Activated T-helper 1 cell treated with anti-CD3 and anti-CD28 coated beads, Interleukin-2, amount 50 U/mL, for 16 hours (primary cell): ENCODE measurements at places on chromosomes 2 and 18.

DNA sequence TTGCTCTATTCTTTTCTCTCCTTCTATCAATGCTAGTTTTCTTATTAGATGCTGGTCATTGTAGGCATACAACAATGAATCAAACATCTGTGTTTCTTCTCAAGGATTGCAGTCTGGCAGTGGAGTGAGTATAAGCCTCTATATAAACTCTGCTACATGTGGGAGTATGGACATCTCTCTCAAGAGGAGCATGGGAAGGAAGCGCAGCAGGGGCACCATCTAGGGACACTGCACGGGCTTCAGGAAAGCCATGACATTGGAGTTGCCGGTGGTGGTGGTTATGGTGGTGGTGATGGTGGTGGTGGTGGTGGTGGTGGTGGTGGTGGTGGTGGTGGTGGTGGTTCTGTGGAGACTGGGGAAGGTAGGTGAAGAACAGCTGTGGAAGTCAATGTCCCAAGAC lies 462.6 kb downstream of the RNF144A start:
- no peak for DNase-seq

- no peak for DNase-seq
Measured at GRCh38 chr18:75638776-75639471, 211.4 kb upstream of the SMIM21 start.

DNA sequence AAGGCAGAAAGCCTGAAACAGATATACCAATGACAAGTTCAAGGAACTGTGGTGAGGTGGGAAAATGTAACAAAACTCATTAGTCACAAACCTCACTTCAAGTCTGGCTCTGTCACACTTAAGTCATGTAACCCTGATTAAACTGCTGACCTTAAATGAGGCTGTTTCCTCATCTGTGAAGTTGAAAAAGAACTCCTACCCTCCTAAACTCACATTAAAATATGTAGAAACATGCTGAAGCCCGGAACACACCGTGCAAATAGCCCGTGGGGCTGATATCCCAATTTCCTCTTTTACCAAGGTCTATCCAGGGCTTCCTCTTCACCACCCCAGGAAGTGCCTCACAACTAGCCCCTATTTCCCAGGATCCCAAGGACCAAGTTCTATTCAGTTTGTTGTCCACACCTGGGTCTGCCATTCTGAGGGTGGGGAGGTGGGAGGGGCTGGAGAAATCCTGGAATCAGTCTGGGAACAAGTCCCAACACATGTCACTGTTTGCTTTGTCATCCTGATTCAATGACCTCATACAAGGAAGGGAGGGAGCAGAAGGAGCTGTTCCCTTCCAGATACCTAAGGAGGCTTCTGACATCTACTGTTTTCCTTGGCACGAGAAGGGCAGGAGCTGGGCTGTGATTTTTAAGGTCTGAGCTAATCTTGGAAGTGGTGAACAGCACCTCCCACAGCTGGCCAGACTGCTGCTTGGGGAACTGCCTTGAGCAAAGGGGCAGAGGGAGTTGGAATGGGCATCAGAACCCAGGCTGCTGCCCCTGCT lies 42.3 kb downstream of the SLC4A1AP start:
- DNase-seq = no peak

GRCh38 chr2:217551252-217551899 lies 451.4 kb downstream of the TNS1 start:
- DNase-seq = no peak

- DNase-seq = no peak
Measured at GRCh38 chr2:179842498-179843153, 18.8 kb downstream of the ZNF385B start.

DNA sequence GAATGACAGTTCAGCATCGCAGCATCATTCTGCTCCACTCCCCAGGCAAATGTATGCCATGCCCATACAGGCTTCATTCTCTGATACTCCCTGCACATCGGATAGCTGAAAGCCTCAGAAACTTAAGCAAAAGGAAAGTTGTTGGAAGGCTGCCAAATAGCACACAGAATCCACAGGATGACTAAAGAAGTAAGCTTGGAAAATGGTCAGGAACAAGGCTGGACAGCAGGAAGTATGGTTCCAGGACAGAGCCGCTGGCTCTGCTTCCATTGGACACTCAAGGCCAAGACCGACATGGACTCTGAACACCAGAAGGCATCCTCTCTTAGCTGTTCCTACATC lies 256.5 kb downstream of the CDH20 start:
- no peak for DNase-seq

DNA sequence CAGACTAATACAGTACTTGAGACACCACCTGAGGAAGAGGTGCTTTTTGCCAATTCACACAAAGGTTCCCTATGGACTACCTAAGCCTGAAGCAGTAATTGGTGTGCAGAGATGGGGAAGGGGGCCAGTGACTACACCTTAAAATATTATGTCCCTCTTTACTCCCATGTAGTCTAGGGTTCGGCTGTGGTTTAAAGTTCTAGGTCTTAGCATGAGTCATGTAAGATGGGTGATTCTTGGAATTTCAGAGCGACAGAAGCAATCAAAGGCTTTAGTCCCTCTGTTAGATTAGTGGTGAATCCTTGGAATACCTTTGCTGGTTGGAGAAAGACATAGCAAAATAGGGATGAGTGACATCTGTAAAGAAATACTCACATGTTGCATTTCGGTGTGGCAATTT lies 14.3 kb upstream of the CCDC85A start:
- no peak for DNase-seq

DNA sequence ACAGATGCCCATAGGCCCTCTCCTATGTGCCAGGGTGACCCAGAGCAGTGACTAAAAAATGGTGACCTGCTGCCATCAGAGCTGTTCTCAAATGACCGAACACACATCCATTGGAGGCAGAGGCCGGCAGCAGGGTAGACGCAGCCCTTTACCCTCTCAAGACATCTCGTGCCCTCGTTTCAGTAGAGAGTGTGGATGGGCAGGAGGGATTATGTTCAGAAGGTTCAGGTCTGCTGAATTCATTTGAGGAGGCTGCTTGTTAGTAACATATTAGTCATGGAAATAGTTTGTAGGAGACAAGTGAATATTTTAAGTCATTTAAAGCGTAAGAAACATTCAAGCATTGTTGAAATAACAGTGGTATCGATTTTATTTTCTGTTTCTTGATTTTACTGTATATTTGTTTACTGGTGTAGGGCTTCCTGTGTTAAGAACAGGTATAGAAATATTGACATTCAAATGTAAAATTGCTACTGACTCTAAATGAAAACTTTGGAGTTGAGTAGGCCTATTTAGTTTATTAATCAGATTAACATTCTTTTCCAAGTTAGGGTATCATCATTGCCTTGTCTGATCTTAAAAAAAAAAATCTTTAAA lies 82.6 kb downstream of the ZNF532 start:
- DNase-seq = no peak

- DNase-seq = no peak
Measured at GRCh38 chr18:74380916-74381315, 65.3 kb downstream of the C18orf63 start.

- DNase-seq = no peak
Measured at GRCh38 chr2:188808947-188809355, 165.2 kb upstream of the COL3A1 start.

GRCh38 chr2:215504547-215504946 lies 68.7 kb upstream of the FN1 start:
- no peak for DNase-seq

DNA sequence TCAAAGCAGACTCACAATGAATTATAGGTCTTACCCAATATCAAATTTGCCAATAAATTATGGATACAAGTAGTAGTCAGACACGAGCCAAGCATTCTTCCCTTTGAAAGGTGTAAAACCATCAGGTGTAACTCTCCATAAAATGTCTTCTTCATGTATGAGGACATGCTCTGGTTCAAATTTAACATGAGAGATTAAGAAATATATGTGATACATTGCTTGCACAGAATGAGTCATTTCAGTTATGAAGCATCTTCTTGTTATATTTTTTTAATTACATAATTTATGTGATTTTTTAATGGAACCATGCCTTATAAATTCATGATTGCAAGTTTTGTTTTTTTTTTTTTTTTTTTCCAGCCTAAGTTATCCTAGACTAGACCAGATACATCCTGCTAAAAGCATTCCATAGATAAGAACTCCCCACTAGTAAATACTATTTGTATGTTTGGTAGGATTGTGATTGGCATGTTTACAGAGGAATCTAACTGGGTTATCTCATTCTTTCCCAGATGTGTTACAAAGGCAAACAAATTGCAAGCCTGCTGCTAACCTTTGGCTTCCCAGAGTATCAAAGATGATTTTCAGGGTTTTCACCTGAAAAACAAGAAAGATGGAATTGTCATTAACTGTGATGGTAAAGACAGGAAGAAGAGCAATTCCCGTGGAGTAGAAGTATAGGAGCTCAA lies 621.9 kb downstream of the XIRP2 start:
- no peak for DNase-seq

GRCh38 chr2:44134848-44135247 lies 33.8 kb upstream of the PPM1B start:
- no peak for DNase-seq

GRCh38 chr2:233112776-233113452 lies 52.8 kb downstream of the INPP5D start:
- no peak for DNase-seq

DNA sequence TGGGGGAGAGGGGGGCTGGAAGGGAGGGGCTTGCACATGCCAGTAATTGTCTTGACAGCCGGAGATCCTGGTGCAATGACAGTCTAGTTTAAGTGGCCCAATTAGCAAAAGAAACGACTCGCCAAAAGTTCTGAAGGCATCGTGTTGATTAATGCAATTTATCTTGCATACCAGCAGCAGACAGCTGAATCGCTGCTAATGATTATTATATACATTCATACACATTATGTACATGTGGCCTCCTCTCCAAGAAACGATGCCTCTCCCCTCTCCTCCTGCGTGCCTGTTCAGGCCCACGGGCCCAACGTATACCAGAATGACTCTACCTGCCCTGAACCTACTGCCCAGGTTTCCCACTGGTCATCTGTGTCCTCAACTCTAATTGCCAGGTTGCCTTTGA lies 214.5 kb downstream of the CELF4 start:
- no peak for DNase-seq

- DNase-seq = no peak
Measured at GRCh38 chr2:228845162-228845925, 425.7 kb downstream of the PID1 start.

DNA sequence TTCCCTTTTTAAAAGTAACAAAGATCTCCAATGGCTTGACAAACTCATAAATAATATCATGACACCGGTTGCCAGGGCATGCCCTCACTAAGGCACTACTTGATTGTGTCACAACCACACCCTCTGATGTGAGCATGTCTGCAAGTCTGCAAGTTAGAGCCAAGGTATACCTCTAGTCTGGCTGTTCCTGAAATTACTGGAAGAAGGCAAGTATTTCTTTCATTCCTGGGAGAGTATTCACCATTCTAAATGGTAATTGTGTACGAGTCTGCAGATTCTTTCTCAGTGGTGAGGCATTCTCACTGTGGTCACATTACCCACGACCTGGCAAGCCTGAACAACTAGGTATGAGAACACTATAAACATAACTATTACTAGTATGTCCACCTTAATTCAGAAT lies 25.7 kb upstream of the RNU4ATAC start:
- DNase-seq = no peak

DNA sequence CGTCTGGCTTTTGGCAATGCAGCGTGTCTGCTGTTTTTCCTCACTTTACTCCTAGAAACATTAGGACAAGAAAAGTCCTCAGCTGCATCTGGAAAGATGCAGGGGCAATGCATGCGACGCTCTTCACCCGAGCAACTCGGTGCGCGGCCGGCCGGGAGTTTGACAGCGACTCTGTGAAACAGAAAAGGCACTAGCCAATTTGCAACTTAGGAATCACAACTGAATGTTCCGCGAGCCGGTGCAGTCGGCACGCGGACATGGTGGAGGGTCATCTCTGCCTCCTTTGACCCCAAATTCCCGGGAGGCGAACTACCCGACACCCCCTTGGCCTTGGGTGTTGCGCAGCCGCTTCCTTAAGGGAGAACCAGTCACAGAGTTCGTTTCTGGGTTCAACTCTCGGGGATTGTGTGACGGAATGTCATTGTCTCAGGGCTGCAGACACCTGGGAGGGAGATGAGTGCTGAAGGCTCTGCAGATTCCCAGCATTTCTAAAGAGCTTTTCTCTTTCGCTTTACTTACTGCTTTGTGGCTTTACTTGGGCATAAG lies 9.8 kb downstream of the NR4A2 start:
- DNase-seq = no peak

DNA sequence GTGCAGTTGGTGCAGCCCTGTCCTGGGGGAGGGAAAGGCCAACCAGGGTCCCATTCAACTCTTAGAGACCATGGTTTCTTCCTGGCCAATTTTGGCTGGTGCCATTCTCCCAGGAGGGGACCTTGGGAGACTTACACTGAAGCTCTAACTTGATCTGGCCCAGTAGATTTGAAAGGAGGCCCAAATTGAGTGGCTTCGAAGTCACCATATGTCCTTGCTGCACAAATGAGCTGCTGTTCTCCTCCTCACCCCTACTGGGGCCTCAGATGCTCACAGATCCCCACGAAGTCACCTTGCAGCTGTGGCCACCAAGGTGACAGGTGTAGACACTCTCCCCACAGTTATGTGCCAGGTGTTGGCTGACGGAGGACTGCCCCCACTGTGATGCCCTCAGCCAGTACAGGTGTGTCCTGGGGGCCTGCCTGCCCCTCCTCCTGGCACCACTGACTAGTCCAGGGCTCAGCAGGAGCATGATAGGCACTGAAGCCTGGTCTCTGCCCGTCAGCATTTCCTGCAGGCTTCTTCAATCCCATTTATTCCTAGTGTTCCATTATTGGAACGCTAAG lies 4.7 kb upstream of the C2orf72 start:
- no peak for DNase-seq

- DNase-seq = no peak
Measured at GRCh38 chr18:57710226-57710625, 88.6 kb upstream of the NARS1 start.

GRCh38 chr2:9375857-9376428 lies 47.4 kb downstream of the ITGB1BP1 start:
- no peak for DNase-seq

DNA sequence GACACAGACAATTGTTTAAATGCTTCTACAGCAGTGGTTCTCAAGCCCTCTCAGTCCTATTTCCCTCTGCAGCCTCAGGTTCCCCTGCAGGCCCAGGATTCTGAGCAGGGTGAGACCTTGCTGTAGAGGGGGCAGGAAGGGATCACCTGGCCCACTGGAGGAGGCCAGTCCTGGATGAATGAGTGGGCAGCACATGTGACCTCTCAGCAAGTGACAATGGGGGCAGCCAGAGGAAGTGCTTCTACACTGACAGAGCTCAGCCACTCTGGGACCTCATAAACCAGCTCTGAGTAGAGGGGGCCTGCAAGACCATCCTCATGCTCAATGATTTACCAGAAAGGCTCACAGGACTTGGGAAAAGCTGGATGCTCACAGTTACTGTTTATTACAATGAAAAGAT lies 63.2 kb downstream of the ASB1 start:
- no peak for DNase-seq

- DNase-seq = no peak
Measured at GRCh38 chr2:168798888-168799410, 3.5 kb upstream of the NOSTRIN start.

GRCh38 chr2:65499216-65499615 lies 66.8 kb upstream of the SPRED2 start:
- no peak for DNase-seq

GRCh38 chr2:68390114-68390513 lies 25.0 kb downstream of the PLEK start:
- DNase-seq = no peak
